ENCODE measurements at places on chromosomes 6 and 20.
A peak's percentile ranks its signal among the peaks of the same experiment; 100 is the strongest.

DNA sequence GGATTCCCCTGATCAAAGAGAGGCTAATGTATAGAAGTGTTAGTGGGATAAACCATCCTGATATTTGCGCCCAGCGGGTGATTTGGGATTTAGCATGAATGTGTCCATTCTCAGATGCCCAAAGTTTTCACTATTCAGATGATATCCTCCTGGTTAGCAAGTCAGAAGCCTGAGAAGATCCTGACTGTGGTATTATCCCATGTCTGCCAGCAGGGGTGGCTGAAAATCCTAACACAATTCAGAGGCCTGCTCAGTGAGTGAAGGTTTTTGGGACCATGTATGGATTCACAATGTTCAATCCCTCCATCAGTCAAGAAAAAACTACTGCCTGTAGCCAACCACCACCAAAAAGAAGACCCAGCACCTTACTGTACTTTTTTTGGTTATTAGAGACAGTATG is 34.1 kb upstream of the SPACA1 start:
- no peak for DNase-seq

GRCh38 chr6:125981571-125982185 is 4.7 kb upstream of the TRMT11 start:
- no peak for DNase-seq

DNA sequence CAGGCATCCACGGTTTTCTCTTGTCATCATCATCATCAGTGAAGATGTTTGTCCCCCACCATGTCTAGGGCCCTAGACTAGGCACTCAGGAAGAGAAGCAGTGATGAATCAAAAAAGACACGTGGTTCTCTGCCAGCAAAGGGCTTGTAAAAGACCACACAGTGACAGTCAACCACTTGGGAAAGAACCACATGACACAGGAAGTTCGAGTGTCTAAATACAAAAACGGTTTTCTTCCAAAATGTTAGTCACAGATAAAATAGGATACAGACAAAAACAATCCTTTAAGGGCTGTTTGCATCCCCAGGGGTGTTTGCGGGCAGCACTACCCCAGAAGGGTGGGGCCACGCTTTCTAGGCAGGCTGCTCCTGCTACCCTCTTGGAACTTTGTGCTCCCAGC is 356.8 kb upstream of the AGPAT4 start:
- no peak for DNase-seq

DNA sequence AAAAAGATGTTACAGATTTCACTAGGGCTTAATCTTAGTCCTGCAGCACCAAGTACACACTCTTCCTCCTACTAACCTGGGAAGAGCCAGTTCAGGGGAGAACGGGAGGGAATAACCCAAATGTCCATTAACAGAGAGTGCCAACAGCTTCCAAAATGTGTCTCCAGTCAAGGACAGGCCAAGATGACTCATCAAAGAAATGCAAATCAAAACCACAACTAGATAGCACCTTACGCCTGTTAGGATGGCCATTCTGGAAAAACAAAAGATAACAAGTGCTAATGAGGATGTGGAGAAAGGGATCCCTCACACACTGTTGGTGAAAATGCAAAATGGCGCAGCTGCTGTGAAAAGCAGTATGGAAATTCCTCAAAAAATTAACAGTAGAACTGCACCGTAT is 3.8 kb upstream of the MAS1L start:
- no peak for DNase-seq

- DNase-seq: peak; percentile 45
These were observed 2.0 kb downstream of the MYB start for GRCh38 chr6:135183002-135183531.
